ENCODE measurements at places on chromosomes 12 and 14.

- DNase-seq, result no peak
These were observed 160.0 kb upstream of the PLEKHA5 start for GRCh38 chr12:18969512-18969911.

GRCh38 chr12:26737487-26738030 is 95.4 kb downstream of the ITPR2 start:
- no peak for DNase-seq

DNA sequence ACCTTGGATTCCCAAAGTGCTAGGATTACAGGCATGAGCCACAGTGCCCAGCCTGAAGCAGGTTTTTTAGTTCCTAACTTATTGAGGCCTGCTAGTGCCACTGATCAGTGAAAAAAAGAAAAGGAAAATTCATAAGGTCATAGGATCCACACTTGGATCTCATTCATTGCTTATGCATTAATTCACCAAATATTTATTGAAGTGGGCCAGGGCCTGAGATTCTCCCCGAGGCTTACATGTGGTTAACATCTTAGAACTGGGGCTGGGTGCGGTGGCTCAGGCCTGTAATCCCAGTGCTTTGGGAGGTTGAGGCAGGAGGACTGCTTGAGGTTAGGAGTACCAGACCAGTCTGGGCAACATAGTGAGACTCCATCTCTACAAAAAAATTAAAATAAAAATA is 29.5 kb upstream of the MAP1LC3B2 start:
- no peak for DNase-seq

DNA sequence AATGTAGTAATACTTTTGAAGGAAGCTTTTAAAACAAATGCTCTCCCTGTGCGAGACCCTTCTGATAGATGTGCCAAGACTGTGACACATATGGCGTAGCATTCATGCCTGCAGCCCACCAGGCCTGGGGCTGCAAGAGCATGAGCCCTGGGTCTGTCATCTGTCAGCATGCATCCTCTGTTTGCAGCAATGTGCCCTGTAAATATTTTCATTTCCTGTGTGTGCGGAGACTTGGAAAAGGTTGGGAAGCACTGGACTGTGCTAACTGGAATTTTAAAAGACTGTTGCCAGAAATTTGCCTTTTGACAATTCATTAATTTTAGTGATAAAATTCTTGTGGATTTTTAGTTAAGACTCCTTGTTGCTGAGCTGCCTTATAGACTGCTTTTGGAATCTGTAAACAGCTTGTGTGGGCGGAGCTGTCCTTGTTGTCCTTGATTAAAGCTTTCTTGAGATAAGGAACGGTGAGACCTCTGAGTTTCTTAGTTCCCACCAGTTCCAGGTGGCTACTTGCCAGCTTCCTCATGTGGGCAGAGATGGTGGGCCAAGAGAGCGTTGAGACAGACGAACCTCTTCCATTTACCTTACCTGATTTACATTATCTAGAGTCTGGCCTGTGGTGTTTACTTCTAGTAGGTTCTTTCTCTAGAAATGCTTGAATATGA is 23.4 kb downstream of the MARK3 start:
- no peak for DNase-seq

- DNase-seq, result no peak
These were observed 5.7 kb downstream of the CRADD start for GRCh38 chr12:93682846-93683261.

GRCh38 chr14:21038441-21039422 is 3.4 kb upstream of the RNASE7 start:
- DNase-seq, result no peak

DNA sequence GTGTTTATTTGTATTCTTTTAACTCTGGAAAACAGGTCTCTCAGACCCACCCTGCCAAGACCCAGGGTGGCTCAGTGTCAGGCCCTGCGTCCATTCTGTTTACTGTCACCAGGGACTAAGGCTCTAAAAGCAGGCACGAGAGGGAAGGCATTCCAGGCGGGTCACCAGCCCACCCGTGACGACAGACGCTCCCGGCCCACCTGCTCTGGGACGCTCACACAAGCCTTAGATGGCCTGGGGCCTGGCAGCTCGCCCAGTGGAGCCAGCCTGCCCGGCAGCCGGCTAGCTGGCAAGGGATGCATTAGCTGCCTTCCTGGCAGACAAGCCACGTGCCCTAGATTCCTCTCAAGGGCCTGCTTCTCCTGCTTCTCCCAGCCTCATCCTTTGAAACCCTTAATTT is 9.2 kb upstream of the NUAK1 start:
- no peak for DNase-seq

DNA sequence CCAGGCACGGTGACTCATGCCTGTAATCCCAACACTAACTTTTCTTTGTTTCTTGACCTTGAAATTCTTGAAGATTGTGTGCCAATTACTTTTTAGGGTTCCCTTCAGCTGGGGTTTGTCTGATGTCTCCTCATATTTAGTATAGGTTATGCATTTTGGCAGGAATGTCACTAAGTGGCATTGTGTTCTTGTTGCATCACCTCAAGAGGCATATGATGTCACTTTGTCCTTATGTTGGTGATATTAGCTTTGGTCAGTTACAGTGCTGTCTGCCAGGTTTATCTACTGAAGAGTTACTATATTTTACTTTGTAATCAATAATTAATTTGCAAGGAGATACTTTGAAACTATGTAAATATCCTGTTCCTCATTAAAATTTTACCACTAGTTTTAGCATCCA is 61.0 kb upstream of the BTG1 start:
- DNase-seq, result no peak

DNA sequence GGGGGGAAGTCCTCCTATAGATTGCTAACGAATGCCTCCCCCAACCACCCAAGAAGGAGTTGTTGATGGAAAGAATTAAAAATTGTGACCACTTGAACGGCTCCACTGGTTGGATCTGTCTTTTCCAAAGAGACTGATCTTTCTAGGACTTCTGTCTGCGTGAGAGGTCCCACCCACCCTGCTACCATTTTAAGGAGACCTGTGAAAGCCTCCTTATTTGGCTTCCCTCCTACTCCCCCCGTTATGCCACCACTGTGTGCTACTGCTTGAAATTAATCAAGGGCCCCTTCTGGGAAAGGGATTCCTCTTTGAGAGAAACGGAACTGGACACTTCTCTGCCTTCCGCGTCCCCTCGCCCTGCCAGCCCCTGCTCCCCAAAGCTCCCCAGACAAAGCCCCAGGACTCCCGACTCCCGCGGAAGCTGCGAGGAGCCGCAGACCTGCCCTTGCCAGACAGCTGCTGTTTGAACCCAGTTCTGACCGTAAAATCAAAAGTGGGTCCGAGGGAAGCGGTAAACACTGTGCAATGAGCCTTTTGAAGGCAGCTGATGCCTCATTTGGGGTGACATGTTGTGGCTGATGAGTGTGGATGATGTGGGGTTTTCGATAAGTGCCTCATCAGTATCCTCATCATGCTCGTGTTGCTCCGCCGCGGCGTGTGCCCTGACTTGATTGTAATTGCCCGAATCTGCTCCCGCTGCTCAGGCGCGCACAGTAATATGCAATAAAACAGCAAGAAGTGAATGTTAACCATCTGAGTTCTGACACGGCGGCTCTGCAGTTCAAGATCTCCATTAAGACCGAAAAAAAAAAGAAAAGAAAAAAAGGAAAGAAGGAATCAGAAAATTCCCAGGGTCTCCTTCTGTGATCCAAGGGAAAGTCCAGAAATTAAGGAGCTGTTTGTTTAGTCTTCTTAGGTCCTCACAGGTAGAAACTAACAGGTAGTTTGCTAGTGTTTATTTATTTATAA is 48.2 kb downstream of the MBIP start:
- no peak for DNase-seq

GRCh38 chr12:132458846-132459641 is 30.9 kb upstream of the FBRSL1 start:
- DNase-seq, result no peak

- DNase-seq, result no peak
These were observed 70.5 kb downstream of the ITPK1 start for GRCh38 chr14:93045211-93045674.

- no peak for DNase-seq
These were observed 5.2 kb downstream of the RHOF start for GRCh38 chr12:121788176-121788818.

- no peak for DNase-seq
These were observed 216.8 kb downstream of the TTC8 start for GRCh38 chr14:89041257-89041582.

DNA sequence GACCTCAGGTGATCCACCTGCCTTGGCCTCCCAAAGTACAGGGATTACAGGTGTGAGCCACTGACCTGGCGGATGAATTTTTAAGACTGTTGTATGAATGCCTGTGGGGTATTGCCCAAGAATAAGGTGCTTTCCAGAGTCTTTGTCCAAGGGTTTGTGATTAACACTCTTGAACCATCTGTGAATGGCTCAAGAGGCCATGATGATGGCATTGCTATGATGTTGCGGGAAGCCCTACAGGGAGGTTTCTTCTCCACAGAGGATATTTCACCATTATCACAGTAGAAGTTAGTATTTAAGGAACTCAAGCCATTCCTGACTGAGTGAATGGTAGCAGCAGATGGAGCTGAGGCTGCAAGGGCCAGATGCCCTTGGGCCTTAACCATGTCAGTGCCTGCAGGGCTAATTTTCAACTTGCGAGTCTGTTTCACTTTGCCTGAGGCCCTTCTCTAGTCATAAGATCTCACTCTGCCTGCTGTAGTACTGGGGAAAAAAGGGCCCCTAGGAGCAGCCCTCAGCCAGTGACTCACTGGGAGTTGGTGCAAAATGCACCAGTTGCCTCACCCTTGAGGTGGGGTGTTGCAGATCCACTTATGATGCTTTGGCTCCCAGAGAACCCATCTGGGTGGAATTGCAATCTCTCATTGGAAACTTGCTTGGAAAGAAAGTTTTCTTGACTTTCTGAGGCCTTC is 108.6 kb upstream of the FLRT2 start:
- DNase-seq, result no peak

- DNase-seq, result no peak
These were observed 2.2 kb downstream of the OASL start for GRCh38 chr12:121036810-121037326.

GRCh38 chr12:68759852-68760251 is 13.9 kb downstream of the SLC35E3 start:
- no peak for DNase-seq

Data from GF-D8 (cell line).